ENCODE measurements at places on chromosomes 16 and 17.
A peak's percentile ranks its signal among the peaks of the same experiment; 100 is the strongest.

- no peak for DNase-seq
Observed at GRCh38 chr16:87733190-87733589, 32.6 kb downstream of the KLHDC4 start.

DNA sequence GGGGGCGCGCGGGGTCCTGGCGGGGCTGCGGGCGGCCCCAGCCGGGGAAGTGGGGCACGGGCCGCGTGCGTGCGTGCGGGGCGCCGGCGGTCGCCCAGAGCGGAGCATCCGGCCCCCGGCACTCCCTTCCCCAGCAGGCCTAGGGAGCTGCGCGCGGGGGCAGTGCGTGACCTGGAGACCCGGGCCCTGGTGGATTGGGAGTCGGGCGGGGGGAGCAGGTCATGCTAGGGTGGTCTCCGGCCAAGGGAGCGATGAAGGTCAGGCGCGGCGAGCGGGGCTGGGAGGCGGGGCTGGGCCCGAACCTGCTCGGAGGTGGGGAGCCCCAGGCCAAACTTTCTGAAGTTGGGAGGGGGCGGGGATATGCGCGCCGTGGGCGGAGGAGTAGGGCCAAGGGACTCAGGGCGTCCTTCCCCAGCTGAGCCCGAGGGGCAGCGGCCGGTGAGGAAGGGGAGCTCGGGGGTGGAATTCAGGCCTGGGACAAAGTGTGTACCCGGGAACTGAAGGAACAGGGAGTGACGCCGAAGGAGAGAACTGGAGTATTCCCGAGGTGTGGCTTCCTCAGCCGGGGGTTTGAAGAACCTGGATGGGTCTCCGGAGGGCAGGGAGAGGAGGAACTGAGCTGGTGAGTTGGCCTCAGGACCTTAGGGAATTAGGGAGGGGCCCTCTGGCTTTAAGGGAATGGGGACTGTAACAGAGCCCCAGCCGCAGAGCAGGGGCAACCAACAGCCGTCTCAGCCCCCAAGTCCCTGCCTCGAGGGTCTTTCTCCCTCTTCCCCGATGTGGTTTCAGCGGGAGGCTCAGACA, 589 bp downstream of the XYLT2 start:
- no peak for DNase-seq

GRCh38 chr17:1055751-1056645, 59.1 kb downstream of the TIMM22 start:
- peak; percentile 30 for DNase-seq

GRCh38 chr17:58487589-58488427, at the start of gene HSF5:
HSF5 (minus strand) TSS chr17:58488408; CDS start chr17:58488274, 134 bp downstream.
- DNase-seq: no peak

GRCh38 chr16:3856367-3857141, 24.0 kb downstream of the CREBBP start:
- no peak for DNase-seq

- DNase-seq: no peak
Observed at GRCh38 chr16:59880611-59881010, 1146.5 kb upstream of the GOT2 start.

- peak; percentile 86 for DNase-seq
Observed at GRCh38 chr17:78013683-78014467, 55.4 kb downstream of the TNRC6C start.

GRCh38 chr17:75386430-75386829, 19.0 kb downstream of the GRB2 start:
- DNase-seq: no peak

DNA sequence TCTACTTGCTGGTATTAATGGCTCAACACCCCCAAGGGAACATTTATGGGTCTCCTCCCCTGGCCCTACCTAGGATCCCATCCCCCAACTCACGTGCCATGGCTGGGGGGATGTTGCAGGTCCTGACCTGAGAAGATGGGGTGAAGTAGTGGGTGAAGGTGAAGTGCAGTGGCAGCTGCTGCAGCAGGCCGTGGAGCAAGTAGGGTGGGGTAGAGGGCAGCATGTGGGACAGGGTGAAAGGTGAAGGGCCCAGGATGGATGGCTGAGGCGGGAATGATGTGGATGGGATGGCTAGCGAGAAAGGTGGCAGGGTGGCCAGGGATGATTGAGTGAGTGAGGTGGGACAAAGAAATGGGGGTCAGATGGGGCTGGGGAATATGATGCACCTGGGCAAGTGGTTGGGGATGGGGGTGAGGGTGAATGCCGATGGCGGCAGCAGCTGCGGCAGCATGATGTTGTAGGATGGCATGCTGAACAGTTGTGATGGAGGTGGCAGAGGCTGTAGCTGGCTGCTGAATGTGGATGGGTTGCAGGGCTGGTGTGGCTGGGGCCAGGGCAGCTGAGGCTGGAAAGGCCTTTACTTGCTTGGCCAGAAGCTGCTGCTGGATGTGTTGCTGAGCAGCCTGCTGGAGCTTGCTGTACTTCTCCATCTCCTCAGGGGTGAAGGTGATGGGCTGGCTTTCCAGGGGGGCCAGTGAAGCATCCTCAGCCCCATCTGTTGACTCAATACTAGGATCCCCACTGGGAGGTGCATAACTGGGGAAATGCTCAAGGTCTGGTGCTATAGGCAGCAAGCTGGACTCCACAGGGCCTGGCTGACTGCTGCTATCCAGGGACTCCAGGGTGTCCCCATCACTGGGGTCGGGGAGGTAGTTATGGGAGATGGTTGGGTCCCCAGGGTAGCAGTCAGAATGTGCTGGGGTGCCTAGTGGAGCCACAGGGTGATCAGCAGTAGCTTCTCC, 8.3 kb upstream of the ITGA2B start:
- no peak for DNase-seq

DNA sequence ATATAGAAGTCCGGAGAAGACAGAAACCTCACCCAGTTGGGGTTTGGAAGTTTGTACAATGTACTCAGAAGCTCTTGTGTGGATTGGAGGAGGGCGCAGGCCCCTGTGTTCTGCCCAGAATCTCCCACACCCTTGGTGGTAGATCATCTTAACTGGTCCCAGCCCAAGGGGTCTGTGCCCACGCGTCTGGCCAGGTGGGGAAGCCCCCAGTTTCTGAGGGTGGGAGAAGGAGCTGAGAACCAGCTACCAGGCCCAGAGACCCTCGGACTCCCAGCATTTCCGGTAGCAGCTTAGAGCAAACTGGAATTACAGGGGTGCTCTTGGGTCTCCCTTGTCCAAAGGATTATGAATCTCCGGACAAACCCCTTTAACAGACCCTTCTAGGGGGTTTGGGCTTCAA, 2.3 kb upstream of the PPP1R9B start:
- DNase-seq: no peak

GRCh38 chr16:73713778-73714495, 582.7 kb upstream of the PSMD7 start:
- peak; percentile 56 for DNase-seq

DNA sequence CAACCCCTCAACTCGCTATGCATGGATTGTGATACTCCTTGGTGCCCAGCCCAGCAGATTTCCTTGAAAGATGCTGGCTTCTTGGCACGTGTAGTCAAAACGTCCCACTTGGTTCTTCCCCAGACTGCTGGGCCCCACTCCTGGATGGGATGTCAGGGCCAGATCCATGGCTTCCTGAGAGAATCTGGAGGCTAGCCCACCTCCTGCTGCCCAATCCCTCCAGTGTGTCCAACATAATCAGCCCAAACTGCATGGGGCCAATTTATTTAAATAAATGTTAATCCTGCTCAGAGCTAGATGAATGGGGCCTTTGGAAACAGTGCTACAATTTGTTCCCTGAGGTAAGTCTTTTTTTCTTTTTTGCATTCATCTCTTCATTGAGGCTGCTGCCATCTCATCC, 49.4 kb downstream of the WSB1 start:
- DNase-seq: no peak

DNA sequence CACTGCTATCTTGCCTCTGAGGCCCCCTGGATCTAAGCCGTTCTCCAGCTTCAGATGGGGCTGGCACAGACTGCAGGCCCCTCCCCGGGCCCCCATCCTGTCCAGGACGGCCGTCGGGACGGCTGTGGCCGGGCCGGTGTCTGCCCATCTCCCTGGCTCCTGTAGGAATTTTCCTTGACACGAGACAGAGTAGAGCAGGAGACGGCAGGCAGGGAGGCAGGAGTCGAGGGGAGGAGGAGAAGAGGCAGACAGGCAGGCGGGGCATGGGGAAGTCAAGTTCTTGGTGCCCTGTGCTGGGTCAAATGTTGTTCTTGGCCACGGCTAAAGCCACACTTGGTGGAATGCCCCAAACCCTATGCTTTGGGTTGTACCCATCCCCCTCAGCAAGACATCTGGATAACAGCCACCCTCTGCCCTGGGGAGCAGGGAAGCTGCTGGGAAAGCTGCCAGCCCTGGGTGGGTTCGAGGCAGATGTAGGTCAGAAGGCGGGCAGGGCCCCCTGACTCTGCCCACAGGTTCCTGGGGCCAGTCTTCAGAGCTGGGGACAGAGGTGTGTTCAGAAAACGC, 4.0 kb downstream of the C1QTNF1 start:
- DNase-seq: no peak
